Activated CD4-positive, alpha-beta T cell treated with anti-CD3 and anti-CD28 coated beads for 36 hours (primary cell): ENCODE measurements at places on chromosomes 6 and 20.

- no peak for DNase-seq
- no peaks in the 10 kb centered on the region for H3K36me3 ChIP-seq
- no peaks in the 10 kb centered on the region for H3K27me3 ChIP-seq
- no peak overlapping the region for H3K4me3 ChIP-seq
Observed at GRCh38 chr6:76984572-76984971, 478.7 kb downstream of the HTR1B start.

GRCh38 chr6:136103763-136104311 lies 146.3 kb downstream of the MTFR2 start:
- H3K4me3 ChIP-seq, result no peak overlapping the region
- H3K27ac ChIP-seq, result no peak overlapping the region
- peaks cover 2% of the 10 kb centered on the region for H3K27me3 ChIP-seq

DNA sequence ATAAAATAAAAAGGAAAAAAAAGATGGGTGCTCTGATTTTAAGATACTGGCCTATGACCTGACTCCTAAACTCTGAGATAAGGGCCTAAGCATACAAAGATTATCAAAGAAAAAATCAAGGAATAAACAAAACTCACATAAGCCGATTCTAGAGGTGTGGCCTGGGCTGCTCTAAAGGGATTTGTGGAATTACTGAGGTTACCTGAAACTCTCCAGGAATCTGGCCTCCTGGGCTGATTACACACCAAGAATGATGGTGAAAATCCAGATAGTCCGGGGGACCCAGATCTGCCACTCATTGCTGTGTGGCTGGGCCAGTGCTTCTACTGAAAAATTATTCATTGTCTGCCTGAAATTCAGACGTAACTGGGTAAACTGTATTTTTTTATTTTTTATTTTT lies 122.7 kb upstream of the RNF24 start:
- H3K36me3 ChIP-seq, result no peaks in the 10 kb centered on the region
- peaks cover 4% of the 10 kb centered on the region for H3K27me3 ChIP-seq
- H3K4me3 ChIP-seq, result no peak overlapping the region
- DNase-seq, result no peak
- H3K4me1 ChIP-seq, result peaks cover 17% of the 10 kb centered on the region

DNA sequence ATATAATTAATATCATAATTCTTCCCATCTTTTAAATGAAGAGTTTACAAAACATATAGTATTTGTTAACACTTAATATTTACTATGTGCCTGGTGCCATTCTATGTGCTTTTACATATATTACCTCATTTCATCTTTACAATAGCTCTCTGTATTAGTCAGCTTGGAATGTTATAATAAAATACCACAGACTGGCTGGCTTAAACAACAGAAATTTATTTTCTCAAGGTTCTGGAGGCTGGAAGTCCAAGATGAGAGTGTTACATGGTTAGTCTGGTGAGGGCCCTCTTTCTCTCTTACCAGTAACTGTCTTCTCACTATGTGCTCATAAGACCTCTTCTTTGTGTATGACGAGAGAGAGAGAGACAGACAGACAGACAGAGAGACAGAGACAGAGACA lies 110.2 kb downstream of the NKAIN2 start:
- no peaks in the 10 kb centered on the region for H3K27me3 ChIP-seq
- no peak overlapping the region for H3K27ac ChIP-seq
- no peak overlapping the region for H3K4me3 ChIP-seq
- H3K36me3 ChIP-seq, result no peaks in the 10 kb centered on the region
- H3K4me1 ChIP-seq, result no peaks in the 10 kb centered on the region

GRCh38 chr20:38291966-38292365 lies 12.0 kb upstream of the BPI start:
- H3K27ac ChIP-seq, result no peak overlapping the region
- no peak overlapping the region for H3K4me3 ChIP-seq
- no peaks in the 10 kb centered on the region for H3K36me3 ChIP-seq
